ENCODE measurements at places on chromosomes 16 and 17.

DNA sequence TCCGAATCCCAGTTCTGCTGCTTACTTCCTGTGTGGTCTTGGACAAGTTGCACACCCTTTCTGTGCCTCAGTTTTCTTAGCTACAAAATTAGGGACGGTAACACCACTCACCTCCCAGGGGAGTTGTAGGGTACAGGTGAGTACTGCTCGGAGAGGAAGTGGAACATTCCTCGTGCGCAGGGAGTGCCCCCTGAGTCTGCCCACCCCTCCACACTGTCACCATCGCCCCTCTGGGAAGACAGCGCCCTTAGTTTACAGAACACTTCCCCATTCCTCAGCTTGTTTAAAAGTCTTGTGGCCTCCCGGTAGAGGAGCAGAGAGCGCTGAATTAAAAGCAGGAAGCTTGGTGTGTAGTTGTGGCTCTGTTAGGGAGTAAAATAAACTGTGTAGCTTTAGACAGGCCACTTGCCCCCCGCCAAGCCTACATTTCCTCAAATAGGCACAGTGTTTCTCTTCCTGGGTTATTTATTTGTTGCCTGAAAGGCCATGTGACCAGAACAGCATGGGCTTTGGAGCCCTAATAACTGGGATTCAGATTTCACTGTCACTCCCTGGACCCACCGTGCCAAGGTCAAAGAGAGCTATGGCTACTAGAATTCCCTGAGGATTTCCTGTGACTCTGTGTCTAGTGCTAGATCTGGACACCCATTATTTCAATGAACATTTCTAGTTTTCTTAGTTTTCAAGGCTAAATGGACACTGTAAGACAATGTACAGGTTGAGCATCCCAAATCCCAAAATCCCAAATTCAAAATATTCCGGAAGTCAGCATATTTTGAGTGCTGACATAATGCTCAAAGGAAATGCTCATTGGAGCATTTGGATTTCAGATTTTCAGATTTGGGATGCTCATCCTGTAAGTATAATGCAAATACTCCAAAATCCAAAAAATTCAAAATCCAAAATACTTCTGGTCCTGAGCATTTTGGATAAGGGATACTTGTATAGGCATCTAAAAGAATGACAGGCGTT is 372.5 kb downstream of the SNX29 start:
- DNase-seq, result no peak

- DNase-seq, result no peak
Measured at GRCh38 chr17:48759288-48759687, 30.7 kb upstream of the HOXB13 start.

DNA sequence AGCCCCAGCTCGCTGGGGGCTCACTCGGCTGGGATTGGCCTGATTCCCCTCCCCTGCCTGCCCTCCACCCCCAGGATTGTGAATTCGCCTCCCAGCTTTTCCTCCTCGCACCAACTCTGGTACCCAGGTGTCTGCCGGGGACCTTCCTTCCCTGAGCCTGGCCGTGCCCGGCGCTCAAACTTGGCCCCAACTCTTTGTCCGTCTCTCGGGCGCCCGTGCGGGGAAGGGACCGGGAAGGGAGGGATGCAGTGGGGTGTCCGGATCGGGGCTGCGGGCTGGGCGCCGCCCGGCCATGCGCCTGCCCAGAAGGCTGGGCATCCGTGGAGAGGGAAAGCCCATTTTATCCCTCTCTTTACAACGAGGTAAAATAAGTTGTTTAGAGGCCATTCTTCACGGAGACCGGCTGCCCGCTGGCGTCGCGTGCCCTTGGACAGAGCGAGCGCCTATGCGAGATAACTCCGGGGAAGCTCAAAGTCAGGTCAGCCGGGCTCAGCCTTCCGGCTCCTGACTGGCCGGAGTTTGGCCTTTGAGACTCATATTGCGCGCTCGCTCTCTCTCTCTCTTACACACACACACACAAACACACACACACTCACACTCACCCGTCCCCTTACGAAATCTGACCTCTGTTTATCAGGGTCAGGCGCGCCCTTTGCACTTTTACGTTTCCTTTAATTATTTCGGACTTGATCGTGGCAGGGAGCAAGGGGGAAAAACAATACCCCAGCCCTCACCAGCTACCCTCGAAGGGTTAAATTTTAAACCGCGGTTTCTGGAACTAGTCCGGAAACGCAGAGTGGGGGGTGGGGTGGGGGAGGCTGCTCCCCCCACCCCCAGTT is 774 bp upstream of the MAF start:
- no peak for DNase-seq

DNA sequence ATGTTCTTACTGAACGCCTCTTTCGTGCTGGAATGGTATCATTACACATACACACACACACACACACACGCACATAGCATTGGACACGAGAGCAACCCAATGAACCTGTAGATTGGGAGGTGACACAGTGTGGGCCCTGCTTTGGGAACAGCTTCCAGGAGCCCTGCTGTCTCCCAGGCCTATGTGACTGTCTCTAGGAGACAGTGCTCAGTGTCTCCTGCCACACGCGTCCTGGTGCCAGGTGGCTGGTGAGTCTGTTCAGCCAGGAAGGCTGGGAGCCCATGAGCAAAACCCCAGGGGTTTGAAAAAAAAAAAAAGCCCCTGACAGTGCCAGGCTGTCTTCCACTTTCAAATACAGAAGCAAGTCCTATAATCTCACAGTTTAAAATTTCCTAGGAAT is 2.4 kb upstream of the SPOP start:
- no peak for DNase-seq

GRCh38 chr17:58615768-58616659 is 75.8 kb downstream of the TEX14 start:
- DNase-seq, result no peak

Measured in activated CD4-positive, alpha-beta T cell treated with anti-CD3 and anti-CD28 coated beads for 24 hours (primary cell).